ENCODE measurements at places on chromosomes 5 and 9.

DNA sequence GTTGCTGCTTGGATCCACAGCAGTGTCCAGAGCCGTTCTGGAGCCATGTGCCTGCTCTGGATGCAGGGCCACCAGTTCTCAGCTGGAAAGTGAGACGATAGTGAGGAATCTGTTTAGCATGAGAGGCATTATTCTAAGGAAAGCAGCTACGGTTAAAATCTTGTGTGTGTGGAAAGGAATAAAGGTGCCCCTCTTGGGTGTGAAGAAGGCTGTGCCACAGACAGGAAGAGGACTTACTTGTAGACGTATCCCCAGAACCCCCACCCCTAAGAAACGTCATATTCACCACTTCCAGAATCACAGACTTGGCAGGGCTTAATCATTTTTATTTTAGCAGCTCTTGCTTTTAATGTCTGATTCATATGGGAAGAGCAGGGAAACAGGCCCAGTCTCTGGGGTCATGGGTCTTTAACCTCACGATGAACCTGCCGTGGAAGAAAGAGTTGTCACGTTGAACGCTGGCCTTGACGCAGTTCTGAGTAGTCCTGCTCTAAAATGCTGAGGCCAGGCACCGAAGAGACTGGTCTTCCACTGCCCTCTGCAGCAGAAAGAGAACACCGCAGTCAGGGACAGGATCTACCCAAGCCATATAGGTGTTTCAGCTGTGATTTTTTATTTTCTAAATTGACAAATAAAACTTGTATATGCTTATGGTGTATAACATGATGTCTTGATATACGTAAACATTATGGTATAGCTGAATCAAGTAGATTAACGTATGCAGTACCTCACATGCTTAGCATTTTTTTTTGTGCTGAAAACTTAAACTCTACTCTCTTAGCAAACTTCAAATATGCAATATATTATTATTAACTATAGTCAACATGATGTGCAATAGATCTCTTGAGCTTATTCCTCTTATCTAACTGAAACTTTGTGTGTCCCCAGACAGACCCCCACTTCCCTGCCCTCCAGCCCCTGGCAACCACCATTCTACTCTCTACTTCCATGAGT, 38.8 kb downstream of the CARTPT start:
- peak; percentile 53 for DNase-seq

DNA sequence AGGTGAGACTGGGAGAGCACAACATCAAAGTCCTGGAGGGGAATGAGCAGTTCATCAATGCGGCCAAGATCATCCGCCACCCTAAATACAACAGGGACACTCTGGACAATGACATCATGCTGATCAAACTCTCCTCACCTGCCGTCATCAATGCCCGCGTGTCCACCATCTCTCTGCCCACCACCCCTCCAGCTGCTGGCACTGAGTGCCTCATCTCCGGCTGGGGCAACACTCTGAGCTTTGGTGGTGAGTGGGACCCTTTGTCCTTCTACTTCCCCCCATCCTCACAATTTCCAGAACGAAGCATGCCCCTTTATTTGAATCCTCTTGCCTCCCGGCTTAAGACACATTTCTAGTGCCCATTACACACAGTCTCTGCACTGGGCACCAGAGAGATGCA, 2.5 kb downstream of the PRSS3 start:
- DNase-seq = no peak

DNA sequence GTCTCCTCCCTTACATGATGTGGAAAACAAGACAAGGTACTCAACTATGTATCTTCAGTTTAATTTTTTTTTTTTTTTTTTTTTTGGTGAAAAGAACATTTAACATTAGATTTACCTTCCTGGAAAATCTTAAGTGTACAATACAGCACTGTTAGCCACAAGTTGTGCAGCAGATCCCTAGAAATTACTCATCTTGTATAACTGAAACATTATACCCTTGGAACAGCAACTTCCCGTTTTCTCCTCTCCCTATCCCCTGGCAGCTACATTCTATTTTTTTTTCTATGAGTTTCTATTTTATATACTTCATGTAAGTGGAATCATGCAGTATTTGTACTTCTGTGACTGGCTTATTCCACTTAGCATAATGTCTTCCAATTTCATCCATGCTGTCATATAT, 421.9 kb upstream of the FTMT start:
- DNase-seq = no peak

DNA sequence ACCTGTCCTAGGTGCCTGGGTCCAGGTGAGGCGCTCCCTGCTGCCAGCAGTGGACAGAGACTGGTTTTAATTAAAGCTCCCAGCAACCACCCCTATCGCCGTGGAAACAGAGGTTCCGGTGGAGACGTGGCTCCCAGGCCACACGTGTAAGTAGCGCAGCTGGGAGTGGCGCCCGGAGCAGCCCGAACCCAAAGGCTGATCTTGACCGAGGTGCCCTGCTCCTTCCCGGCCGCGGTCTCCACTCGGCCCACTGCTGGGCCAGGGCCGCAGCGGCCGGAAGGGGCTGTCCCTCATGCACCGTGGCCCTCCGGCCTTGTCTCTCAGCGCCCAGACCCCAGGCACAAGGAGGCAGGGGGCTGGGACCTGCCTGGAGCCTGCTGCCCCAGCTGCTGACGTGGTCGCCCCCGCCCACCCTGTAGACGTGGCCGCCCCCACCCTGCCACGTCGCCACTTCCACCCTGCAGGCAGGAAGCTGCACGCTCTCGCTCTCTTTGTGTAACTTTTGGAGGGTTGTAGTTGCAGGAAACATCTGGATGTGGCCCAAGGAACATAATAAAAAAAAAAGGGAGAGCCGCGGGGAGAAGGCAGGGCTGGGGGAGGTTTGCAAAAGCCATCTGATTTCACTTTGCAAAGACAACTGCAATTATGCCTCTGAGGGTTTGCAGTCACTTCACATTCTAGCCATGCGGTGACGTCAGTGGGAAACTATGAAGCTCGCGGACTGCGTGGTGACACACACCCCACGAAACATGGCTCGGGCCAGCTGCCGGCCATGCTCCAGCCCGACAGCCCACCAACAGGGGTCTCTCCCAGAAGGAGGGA, 129.9 kb downstream of the RXRA start:
- peak; percentile 95 for DNase-seq

GRCh38 chr5:111469903-111470302, 42.4 kb downstream of the STARD4 start:
- DNase-seq = no peak

- DNase-seq = no peak
Observed at GRCh38 chr5:69083412-69083811, 10.4 kb upstream of the SLC30A5 start.

DNA sequence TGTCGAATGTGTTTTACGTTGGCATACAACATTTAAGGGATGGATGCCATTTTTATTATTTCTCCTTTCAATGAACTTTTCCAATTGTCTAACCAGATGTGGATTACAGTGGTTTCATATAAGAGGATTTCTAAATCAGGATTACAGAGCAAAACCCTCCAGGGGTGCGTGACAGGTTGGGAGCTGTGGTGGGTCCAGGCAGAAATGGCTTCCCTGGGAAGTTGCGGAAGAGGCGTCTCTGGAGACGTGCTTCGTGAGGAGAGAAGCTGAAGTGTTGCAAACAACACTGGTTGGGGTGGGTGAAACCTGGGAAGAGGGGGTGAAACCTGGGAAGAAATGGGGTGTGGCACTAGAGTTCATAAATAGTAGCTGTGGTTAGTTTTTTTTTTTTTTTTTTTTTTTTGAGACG, 4.5 kb upstream of the RPL26L1 start:
- no peak for DNase-seq

DNA sequence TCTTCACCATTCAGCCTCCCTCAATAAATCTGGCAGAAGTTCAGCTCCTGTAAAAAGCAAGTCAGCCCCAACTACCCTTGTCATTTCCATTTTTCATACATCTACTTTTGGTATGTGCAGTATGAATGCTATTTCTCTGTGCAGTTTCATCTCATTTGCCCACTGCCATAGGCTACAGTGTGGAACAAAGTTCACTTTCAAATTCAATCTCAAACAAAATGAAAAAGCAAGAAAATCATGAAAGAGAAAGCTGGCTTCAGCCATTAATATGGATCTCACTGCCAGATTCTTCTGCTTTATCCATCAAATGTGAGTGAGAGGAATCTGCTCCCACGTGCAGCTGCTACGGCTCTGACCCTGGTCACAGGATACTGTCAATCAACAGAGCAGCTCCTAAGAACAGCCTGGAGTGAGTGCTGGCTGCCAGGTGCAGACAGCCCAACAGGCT, 494.2 kb downstream of the ZNF608 start:
- DNase-seq = peak; percentile 68

- no peak for DNase-seq
Observed at GRCh38 chr9:110249603-110250002, 6.7 kb downstream of the TXN start.

GRCh38 chr9:96302021-96302420, at the start of gene HSD17B3:
Gene HSD17B3, minus strand, starts transcription at chr9:96302176. Its CDS starts 72 bp downstream, at chr9:96302104.
- DNase-seq = no peak

DNA sequence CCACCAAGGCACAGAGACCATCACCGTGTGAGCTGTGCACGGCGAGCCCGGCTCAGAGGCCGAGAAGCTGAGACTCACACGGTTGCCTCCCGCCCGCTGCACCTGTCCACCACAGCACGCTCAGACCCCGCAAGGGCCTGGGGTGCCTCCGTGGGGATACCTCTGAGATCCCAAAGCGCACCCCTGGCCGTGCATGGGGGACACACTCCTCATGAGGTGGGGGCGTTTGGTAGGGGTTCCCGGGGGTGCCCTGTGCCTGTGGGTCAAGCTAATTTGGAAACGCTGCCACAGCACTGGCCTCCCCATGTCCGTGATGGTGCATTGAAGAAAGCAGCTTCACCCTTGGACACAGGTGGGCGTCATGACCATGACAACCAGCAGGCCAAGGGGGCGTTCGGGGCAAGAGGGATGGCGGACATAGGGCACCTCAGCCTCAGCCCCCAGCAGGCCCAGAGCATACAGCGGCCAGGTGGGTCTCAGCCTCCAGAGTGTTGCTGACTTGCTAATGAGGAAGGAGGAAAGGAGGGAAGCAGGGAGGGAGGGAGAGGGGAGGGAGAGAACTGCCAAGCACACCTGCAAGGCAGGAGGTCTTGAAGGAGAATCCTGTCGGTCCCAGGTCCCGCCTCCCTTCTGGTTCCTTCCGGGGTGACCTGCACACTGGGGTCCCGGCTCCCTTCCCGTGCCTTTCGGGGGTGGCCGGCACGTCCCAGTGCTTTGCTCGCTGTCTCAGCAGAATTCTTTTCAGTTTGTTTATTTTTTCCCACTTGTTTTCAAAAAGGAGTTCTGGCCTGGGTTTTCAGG, 34.7 kb downstream of the GLT6D1 start:
- DNase-seq = peak; percentile 15

DNA sequence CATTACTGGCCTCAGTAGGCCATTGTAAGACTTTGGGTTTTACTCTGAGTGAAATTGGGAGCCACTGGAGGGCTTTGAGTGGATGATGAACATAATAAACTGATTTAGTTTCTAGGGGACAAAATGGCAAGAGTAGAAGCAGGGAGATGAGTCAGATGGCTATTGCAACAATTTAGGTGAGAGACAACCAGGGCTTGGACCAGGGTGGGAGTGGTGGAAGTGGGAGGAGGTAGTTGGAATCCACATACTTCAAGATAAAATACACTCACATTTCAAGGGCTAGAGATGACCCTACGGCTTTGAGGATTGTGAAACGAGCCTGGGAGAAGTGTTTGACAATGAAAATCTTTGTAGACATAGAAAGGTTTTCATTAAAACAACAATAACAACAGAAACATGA, 136.3 kb downstream of the ACTBL2 start:
- DNase-seq = no peak

DNA sequence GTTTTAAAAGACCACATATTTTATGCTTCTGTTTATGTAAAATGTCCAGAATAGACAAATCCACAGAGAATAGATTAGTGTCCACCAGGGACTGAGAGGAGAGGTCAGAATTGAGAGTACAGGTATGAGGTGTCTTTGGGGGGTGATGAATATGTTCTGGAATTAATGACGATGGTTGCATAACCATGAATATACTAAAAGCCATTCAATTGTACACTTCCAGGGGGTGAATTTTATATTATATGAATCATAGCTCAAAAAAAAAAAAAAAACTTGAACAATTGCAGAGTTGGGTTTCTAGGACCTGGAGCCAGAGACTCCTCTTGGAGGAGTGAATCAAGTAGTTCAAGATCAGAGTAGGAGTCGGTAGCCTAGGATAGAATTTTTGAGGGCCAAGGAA, 57.8 kb upstream of the RUSC2 start:
- DNase-seq = no peak

GRCh38 chr5:102975457-102976182, 144.3 kb downstream of the GIN1 start:
- DNase-seq = no peak

DNA sequence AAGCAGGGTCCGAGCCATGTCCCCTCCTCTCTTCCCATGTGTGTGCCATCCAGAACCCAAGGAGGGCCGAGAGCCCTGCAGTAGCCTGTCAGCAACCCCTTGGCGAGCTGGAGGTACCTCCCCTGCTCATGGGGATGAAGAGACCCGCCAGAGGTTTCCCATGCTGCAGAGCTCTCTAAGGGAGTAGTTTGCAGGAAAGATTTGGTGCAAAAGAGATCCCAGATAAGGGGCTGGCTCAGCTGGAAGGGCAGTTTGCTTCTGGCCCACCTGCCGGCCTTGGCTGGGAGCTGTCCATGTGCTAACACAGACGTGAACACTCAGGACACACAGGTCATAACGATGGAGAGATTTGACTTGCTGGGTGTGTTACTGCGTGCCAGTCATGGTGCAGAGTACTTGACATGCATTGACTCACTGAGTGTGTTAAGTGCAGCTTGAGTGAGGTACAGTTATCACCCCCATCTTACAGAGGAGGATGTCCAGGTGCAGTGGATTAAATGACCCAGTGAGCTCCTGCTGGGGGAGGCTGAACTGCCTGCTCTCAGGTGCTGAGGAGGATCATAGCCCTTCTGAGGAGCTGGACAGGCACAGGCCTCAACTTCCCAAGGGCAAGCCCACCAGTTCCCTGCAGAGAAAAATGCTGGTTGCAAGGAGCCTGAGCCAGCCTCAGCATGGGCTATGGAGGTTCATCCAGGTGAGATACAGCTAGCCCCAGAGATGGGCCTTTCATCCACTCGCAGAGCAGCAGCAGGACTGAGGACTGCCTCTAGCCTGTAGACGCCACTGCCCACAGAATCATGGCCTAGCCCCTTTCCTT, 6.3 kb upstream of the SLC25A48 start:
- peak; percentile 11 for DNase-seq

GRCh38 chr9:87714819-87715218, 11.1 kb upstream of the CTSL start:
- DNase-seq = no peak

GRCh38 chr9:131676431-131676972, 63.4 kb downstream of the RAPGEF1 start:
- no peak for DNase-seq

DNA sequence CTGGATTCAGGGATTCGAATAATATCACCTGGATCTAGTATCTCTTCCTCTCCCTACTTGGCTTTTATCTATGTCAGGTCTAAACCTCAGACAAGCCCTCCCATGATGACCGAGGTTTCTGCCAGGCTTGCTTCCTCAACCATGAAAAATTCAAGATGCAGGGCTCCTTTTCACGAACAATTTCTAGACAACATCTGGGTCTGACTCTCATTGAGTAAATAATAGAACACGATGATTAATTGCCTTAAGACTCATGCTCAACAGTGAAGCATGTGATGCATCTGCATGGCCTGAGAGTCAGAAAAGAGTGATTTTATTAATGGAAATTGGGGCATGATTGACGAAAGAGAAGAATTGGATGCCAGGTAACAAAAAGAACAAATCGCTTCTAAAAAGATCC, 277.2 kb upstream of the ZNF608 start:
- no peak for DNase-seq

GRCh38 chr5:114544561-114544960, 182.7 kb downstream of the KCNN2 start:
- DNase-seq = no peak

All from femur (tissue), 1 donor.